ENCODE measurements at places on chromosomes 2 and 18.

- peak; percentile 34 for DNase-seq
These were observed 215.1 kb upstream of the TRIB2 start for GRCh38 chr2:12501469-12502158.

DNA sequence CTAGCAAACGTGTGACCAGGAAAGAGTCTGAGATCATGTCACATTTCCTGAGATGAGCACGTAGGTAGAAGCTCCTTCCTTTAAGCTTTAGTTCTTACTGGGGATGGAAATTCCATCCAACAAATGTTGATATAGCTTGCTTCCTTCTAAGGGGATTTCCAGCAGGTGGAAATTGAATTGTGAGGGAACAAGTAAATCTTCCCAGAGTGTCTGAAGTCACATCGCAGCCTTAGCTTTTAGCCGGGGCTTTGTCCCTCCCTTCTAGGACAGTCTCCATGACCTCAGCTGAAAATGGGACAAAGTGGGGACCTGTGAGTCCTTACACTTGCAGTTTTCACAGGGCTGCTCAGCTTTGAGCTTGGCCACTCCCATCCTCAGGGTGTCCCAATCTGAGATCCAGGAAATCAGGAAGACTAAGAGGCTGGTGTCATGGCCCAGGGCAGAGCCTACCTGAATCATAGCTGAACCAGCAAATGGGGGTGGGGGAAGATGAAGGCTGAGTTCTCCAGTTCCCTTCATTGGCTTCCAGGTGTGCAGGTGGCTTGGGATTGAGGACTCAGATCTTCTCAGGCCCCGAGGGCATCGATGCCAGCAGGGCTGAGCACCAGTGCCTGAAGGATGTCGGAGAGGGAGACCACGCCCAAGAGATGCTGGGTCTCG is 8.3 kb downstream of the PRKAG3 start:
- no peak for DNase-seq

DNA sequence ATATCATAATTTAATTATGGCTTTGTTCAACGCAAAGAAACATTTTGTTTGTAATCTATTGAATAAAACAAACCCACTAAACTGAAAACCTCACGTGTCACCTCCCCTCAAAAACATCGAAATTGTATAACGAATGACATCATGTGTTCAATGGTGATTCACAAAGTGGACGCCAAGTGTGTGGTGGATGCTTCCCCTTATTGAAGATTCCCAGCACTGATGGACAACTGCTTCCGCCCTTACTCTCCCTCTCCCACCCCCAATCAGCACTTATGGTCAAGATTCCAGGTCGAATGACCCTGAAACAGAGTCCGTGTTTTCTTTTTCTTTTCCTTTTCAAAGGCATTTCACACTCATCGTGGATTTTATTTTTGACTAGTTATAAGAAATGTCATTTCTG is 383.0 kb upstream of the SMIM21 start:
- no peak for DNase-seq

DNA sequence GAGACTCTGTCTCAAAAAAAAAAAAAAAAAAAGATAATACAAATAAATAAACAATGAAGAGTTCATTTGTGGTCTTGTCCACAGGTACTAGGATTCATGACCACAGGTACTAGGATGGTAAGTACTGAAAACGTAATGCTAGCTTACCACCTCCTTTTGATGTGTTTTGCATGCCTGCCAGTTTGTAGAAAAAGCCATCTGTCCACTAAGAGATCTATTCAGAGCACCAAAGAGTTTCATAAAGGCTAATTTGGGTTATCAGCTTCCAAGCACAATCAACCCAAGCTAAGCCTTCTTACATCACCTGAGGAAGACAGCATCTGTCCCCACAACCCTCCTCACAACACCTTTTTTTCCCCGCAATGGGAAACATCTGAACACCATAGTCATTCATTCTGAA is 477.2 kb downstream of the ZEB2 start:
- DNase-seq = no peak

DNA sequence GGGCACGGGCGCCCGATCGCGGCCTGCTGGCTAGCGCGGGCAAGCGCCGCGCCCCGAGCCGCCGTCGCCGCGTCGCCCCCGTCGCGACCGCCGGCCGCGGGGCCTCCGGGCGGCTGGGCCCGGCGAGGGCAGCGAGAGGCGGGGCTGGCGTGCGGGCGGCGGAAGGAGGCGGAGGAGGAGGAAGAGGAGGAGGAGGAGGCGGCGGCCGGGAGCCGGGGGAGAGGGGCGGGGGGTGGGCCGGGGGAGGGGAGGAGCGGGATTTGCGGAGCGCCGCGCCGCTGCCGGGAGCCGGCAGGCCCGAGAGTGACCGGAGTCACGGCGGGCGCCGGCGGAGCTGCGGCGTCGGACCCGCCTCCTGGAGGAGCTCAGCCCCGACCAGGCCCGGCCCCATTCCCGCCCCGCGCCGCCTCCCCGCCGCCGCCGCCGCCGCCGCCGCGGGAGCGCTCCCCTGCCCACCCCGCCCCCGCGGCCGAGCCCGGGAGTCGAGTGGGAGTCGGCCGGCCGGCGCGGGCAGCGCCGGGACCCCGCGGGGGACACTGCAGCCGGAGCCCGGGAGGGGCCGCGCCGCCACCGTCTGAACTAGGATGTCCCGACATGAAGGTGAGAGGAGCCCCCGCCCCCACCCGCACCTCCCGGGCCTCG is at the start of gene KCMF1:
KCMF1 (plus strand) TSS at position 294 of the 642 bp plus-strand sequence; CDS start at position 585, 291 bp downstream.
- peak; percentile 53 for DNase-seq

DNA sequence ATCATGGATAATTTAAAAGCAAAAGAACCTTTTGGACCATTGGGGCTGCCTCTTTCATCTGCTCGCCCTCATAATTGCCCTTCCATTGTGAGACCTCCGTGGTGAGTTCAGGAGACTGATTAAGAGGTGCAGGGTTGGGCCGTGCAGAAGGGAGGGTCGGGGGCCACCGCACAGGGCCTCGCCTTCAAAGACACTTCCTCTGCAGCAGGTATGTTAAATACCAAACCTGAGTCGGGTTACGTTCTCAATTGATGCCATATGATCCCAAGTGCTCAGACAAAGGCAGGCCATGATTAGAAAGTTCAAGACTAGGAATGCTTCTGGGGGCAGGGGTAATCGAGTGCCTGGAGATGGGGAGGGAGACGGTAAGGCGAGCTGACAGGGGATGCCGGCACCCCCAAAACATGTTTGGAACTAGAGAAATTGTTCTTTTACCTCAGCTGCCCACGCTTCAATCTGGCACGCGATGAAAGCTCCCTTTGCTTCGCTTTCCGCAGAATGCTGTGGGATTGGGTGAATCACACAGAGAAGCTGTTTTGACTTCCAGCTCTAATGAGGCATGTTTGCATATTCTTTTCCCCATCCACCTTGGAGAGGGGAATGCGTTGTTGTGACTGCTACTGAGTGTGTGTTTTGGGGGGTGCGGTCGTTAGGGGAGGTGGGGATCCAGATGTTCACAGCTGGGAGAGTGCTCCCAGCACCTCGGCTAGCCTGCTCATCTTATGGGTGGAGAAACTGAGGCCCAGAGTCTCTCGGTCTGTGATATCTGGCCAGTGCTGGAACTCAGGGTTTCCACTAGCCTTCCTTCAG is 309.1 kb downstream of the MYCN start:
- no peak for DNase-seq

- DNase-seq = no peak
These were observed 88.0 kb downstream of the AQP4 start for GRCh38 chr18:26777351-26778053.

DNA sequence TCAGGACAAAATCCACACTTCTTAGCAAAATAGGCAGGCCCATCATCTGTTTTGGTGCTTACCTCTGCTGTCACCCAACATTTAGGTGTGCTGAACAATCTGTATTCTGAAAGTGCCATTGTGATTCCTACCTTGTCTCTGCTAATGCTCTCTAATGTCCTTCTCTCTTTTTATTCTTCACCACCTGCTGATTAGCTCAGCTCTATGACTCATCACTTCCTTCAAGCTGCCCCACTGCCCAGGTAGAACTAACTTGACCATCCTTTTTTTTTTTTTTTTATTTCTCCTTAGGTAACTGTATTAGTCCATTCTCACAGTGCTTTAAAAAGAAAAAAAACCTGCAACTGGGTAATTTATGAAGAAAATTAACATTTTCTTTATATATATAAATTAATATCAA is 478.7 kb upstream of the POU3F3 start:
- DNase-seq = no peak

- no peak for DNase-seq
These were observed 11.2 kb downstream of the TMEM127 start for GRCh38 chr2:96254571-96254970.

DNA sequence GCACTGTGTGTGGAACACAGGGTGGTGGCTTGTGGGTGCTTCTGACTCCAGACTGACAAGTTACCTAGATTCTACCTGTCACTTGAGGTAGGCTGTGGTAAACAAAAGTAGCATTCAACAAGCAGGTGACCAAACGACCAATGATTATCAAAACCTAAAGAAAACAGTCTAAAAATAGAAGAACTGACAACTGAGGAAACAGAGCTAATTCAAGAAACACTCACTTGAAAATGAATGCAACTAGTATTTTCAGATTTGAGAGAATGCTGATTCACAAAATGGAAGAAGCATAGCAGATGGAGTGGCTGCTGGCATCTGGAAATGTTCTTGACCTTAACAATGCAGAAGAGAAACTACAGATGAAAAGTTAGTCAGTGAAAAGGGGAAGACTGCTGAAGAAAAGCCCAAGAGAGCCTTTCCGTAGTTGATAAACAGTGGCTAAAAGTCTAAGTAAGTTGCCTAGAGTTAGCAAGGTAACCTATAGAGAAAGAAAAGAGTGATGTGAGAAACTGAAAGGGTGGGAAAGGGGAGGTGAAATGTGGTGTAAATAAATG is 170.4 kb downstream of the NCK2 start:
- DNase-seq = no peak

GRCh38 chr2:97663626-97663961 is 250 bp downstream of the ACTR1B start:
- no peak for DNase-seq

GRCh38 chr2:18276583-18277075 is 283.8 kb downstream of the RDH14 start:
- no peak for DNase-seq

DNA sequence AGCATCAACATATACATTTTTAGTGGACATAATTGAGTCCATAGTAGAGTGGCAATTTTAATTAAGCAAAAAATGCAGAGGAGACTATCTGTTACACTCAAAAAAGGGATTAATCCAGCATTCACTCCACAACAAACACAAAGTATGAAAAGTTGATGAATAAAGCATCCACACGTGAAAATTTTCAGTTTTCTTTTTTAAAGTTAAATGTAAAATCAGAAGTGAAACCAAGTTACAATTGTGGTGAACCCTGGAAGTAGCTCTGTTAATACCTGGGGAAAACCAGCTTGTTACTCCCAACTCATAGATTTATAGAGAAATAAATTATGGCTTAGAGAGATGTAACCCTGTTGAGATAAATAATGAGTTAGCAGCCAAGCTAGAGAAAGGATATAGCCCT is 807.8 kb downstream of the TRIB2 start:
- no peak for DNase-seq

DNA sequence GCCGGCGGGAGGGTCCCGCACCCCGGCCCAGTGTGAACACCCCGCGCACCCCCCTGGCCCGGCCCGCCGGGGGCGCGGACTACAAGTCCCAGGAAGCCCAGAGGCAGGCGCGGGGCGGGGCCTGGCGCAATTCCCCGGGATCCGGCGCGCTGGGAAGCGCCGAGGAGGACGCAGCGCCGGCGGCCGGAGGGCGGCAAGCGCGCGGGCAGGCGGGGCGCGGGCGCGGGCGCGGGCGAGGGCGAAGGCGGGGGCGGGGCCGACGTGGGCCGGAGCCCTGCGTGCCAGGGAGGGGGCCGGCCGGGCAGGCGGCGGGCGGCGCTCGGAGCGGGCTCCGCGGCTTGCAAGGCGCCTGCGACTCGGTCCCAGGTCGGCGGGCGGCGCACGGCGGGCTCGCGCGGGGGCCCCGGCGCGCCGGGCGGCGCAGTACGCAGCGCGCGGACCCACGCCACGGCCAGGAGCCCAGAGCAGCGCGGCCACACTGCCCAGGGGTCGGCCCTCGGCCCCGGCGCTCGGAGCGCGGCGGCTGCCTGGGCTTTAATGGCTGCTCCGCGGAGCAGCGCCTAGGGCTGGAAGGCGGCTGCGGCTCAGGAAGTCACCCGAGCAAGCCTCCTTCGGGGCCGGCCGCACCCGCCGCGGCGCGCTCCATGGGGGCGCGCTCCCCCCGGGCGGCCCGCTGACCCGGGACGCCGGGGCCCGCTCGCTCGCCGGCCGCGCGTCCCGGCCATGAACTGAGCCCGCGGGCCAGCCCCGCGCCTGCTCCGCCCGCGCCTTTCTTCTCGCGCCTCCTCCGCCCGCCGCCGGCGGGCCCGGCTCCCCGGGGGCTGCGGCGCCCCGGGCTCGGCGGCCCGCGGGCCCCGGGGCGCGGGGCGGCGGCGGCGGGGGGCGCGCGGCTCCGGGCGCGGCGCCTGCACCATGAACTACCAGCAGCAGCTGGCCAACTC is at the start of gene AGAP1:
AGAP1 (plus strand) TSS at position 269 of the 941 bp plus-strand sequence.
- no peak for DNase-seq

GRCh38 chr18:36594621-36595020 is 234.2 kb downstream of the TPGS2 start:
- no peak for DNase-seq
